ENCODE measurements at places on chromosomes 6 and 20.

DNA sequence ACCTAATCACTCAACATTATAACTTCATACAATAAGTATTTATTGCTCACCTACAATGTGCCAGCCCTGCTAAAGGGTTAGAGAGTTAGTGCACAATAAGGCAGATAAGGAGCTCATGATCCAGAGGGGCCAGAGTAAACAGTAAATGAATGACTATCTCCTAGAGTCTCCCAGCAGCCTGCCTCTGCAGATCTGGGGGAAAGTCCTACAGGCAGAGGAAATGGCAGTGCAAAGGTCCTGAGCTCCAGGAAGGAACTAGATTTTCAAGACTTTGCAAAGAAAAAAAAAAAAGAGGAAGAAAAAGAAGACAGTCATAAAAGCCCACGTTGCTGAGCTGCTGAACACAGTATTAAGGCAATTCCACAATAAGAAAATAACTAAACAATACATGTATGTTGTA, 160.1 kb downstream of the SIM1 start:
- no peak for DNase-seq

- no peak for DNase-seq
These were observed 126.7 kb downstream of the AIG1 start for GRCh38 chr6:143187238-143187923.

- no peak for DNase-seq
These were observed 1.1 kb downstream of the SLPI start for GRCh38 chr20:45253261-45253660.

- DNase-seq, result no peak
These were observed 356 bp upstream of the IRAK1BP1 start for GRCh38 chr6:78867020-78867369.

- DNase-seq, result no peak
These were observed 199.5 kb upstream of the KCNK16 start for GRCh38 chr6:39521958-39522357.

- no peak for DNase-seq
These were observed 345.3 kb upstream of the ZFP64 start for GRCh38 chr20:52536841-52537400.

GRCh38 chr6:78607189-78607588, 260.2 kb upstream of the IRAK1BP1 start:
- no peak for DNase-seq

GRCh38 chr6:139343052-139343750, 31.2 kb downstream of the CITED2 start:
- no peak for DNase-seq

DNA sequence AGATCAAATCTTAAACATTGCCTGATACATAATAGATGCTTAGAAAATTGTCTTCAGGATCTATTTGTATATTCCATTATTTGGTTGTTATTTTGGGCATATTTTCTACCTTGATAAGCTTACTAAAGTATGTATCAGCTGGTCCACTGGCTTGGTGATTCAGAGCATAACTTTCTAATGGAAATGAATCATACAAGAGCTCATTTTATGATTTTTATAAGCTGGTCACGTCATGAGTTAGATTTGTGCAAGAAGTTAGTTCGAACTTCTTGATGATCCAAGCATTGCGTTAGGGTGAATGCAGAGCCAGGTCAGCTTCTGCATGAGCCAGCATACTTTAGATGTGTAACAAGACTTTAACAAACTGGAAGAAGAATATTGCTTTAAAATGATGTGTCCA, 144.5 kb upstream of the FLRT3 start:
- DNase-seq, result no peak

Data from naive thymus-derived CD4-positive, alpha-beta T cell (primary cell).